Natural killer cell treated with Interleukin-12 subunit alpha and Interleukin-12 subunit beta and Interleukin-15 and Interleukin-18, amount 100 ng/mL, for 72 hours (primary cell): ENCODE measurements at places on chromosomes 12 and 14.

- DNase-seq, result no peak
Measured at GRCh38 chr12:9148926-9149325, 33.2 kb upstream of the A2M start.

DNA sequence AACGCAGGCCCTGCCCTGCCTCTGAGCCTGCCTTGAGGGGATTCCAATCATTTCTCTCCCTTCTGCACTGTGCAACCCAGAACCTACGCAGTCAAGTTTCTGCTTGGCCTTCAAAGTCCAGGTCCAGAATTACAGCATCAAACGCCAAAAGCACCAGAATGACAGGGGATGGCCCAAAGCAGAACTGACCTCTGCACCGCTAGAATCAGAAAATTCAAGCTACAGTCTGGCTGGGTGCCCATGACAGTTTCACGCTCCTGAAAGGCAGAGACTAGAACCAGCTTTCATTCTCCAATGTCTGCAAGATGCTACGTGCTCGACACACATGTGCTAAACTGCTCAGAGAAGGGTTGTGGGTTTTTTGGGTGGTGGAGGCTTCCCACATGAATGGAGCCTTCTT lies 4.1 kb downstream of the CLMN start:
- DNase-seq, result no peak

- DNase-seq, result no peak
Measured at GRCh38 chr14:72962829-72963312, 36.6 kb downstream of the DCAF4 start.

GRCh38 chr12:20627001-20627588 lies 68.0 kb upstream of the SLCO1C1 start:
- no peak for DNase-seq

DNA sequence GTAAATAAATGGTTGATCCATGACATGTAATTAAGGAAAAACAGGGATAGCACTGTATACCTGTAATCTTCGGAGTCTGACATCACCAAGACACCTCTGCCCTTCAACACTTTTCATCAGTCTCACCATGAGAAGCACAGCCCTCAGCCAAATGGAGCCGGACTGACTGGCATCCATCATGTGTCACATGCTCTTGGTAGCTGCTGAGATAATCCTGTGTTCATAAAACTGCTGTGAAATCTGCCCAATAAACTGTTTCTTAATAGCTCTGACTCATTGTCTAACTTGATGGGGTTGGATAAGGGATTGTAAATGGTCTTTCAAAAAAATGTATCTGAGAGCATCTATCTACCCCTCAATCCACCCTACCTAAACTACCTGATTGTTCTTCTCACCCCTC lies 33.6 kb downstream of the KCNH5 start:
- no peak for DNase-seq

DNA sequence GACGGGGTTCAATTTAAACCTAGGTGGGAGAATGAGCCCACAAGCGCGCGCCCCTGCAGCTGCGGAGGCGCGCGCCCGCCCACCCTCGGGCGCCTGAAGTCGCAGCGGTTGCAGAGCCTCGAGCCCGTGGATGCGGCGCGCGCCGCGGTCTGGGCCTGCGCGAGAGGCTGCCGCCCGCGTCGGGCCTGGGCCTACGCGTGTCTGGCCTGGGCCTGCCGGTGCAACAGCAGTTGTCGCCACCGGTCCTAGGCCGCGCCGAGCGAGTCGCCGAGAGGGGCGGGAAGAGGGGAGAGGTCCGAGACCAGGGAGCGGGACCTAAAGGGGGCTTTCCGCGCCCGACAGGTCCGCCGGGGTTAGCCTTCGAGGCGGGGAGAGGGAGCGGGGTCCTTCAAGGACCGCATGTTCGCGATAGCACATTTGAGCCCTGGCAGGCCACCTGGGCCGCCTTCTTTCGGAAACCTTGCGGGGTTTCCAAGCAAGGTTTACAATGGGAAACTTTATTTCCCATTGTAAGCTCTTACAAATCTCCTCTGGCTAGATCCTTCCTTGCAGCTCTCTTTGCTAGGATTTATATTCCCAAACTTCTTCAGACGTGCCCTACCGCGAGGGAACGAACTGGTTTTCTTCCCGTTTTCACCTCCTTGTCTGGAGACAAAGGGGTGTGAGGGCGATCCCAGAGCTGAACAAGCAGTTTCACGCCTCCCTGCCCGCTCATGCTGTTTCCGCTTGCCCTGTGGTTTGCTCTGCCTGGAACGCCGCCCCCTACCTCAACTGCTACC lies 6.8 kb downstream of the SIX6 start:
- DNase-seq, result no peak

GRCh38 chr14:89921346-89921745 lies 33.2 kb downstream of the EFCAB11 start:
- no peak for DNase-seq

DNA sequence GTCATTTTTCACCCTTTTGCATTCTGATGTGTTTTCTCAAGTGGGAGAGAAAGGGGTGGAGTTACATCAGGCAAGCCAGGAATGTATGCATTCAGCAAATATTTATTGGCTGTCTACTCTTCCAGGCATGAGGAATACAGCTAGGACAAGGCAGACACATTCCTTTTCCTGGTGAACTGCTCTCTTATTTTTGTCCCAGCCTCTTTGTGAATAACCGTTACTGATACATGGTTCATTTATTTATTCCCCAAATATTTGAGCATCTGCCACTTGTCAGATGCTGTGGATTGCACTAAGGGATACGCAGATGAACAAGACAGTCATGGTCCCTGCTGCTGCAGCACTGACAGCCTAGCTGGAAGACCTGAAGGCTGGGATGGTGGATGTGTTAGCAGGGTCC lies 6.1 kb downstream of the PELI2 start:
- DNase-seq, result no peak

- no peak for DNase-seq
Measured at GRCh38 chr12:7091171-7091570, 1.1 kb downstream of the C1R start.

- DNase-seq, result no peak
Measured at GRCh38 chr12:115871714-115872113, 405.8 kb downstream of the MED13L start.

DNA sequence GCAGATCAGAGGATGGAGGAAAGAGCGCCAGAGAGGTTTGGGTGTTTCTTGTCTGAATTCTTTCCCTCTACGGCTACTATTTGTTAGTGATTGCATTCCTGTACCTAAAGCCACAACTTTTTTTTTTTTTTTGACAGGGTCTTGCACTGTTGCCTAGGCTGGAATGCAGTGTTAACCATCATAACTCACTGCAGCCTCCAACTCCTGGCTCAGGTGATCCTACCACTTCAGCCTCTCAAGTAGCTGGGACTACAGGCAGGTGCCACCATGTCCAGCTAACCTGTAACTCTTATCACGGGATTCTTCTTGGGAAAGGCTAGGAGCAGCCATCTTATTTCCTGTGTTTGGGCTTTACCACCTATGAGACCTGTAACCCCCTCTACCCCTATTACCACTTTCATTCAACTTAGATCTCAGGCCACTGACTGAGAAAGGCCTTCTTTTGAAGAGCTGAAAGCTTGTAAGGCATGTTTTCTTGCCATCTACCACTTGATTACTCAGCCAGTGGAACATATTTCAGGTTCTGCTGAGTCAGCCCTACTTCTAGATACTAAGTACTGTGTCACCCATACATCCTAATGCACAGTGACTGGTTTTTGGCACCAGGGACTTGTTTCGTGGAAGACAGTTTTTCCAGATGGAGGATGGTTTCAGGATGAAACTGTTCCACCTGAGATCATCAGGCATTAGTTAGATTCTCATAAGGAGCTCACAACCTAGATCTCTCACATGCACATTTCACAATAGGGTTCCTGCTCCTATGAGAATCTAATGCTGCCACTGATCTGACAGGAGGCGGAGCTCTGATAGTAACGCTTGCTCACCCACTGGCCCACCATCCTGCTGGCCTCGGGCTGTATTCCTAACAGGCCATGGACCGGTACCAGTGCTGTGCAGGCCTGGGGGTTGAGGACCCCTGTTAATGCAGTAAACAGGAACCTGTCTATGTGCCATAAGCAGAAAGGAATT lies 6.9 kb downstream of the VEZT start:
- DNase-seq, result no peak

DNA sequence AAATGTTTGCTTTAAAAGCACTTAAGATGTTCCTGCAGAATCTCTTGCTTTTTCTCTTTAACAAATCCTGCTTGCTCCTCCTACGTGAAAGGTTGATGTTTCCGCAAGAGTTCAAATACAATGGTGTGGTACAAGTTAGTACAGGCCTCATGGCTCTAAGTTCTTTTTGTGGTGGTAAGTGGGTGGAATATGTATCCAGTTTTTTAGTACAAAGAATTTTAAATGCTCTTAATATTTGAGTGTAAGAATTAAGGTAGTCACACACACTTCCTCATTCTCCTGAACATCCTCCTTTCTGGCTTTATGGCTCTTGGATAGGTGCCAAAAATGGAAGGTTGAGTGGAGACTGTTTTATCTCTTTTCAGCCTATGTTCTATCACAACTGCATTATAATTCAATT lies 1.8 kb downstream of the OTOGL start:
- DNase-seq, result no peak

DNA sequence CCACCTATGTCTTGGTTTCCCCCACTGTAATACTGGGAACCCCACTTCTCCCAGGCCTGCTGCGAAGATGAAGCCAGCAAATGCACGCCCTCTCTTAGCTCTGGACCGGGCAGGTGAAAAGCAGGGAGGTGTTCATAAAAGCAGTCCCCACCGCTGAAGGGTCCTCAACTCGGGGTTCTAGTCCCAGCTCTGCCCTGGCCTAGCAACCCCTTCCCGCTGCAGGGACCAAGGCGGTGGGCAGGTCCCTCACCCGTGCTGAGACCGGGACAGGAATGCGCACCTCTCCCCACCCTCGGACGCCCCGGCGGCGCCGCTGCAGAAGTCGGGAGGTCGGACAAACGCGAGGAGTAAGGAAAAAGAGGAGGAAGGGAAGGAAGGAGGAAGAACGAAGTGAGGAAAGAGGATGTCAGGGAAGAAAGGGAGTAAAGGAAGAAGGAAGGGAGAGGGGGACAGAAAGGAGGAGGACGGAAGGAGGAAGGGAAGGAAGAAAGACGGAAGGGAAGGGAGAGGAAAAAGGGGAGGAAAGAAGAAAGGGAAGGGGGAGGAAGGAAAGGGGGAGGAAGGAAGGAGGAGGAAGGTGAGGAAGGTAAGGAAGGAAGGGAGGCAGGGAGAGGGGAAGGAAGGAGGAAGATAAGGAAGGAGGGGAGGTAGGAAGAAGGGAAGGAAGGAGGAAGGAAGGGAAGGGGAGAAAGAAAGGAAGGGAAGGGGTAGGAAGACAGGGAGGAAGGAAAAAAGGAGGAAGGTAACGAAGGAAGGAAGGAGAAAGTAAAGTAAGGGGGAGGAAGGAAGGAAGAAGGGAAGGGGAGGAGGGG lies 701 bp downstream of the SPRING1 start:
- no peak for DNase-seq

GRCh38 chr14:92204792-92205191 lies 83.0 kb downstream of the CPSF2 start:
- no peak for DNase-seq

DNA sequence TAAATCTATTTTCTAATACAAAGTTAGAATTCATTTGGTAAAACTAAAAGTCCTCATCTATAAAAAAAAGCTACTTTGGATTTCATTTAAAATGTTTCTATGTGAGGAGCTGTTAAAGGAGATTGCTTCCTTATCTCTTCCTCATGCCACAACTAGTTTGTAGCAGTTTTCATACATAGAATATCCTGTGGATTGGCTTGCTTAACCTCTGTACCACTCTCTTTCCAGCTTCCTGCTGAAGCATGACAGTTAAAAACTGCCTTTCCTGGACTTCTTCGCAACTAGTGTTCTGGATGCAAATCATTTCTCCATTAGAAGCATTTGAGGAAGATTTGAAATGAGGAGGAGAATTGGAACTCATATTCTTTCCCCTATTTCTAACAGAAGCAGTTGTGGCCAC lies 49.6 kb downstream of the ST8SIA1 start:
- DNase-seq, result no peak

DNA sequence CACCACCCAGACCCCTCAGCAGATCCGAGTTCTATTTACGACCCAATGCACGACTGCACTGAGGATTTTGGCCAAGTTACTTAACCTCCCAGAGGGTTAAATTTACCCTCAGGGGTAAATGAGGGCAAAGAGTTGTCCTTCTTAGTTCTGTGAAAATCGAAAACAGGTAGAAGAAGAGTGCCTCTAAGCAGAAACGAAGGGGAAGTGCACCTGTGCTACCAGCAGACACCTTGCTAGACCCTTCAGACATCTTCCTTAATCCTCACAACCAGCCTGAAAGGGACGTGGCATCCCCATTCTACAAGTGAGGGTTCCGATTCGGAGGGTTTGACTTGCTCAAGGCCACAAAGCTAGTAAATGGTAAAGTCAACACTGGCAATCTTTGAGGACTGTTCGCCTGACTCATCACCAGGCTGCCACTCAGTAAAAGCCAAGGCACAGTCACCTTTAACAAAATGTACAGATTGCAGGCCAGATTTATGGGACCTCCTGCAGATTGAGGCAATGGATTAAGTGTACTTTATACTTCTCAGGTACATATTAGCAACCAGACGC lies 1.6 kb downstream of the GSG1 start:
- DNase-seq, result no peak

- DNase-seq, result no peak
Measured at GRCh38 chr14:64841121-64841651, 38.5 kb downstream of the SPTB start.

DNA sequence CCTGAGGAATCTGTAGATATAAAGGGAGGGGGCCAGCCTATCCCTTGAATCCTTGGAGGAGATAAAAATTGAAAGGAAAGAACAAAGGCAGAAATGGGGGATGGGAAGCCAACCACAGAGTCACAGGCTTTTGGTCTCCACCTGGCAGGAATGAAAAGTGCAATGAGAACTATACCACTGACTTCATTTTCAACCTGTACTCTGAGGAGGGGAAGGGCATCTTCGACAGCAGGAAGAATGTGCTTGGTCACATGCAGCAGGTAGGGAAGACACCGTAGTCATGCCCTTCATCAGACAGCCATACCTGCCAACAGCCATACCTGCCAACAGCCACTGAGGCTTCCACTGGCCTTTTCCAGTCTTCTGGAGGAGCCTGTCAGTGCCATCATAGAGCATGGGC lies 13.4 kb downstream of the ASB8 start:
- DNase-seq, result no peak

GRCh38 chr14:31387091-31387490 lies 33.3 kb downstream of the HEATR5A start:
- DNase-seq, result no peak

DNA sequence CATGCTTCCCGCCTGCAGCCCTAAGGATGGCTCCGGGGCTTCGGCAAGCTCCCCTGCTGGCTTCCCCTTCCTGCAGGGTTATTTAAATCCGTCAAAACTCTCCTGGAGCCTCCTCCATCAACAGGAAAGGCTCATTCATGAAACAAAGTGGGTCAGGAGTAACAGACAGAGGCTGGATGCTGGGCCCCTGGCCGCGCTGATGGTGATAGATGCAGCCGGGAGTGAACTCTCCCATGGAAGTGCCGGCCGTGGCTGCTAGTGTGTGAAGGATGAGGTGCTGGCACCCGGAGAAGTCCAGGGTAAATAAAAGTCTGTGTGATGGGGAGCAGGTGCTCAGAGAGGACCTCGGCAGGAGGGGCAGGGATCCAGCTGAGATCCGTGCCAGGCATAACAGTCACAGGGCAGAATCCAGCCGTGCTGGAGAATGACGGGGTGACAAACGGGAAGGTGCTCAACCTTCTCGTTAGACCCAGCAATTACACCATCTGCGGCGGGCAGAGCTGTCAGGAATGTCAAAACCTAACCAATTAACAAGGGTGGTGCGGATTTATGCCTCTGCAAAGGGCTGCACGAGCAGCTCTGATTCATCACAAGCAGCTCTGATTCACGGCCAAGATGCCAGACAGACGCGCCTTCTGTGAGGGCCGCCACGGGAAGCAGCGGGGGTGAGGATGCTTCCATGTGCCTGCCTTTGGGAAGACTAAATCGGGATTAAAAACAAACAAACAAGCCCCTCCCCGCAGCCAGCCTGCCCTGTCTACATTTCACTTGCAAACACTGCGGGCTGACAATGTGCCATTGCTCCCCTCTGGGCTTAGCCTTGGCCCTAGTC lies 55.6 kb downstream of the SYNE3 start:
- DNase-seq, result no peak
